ENCODE measurements at places on chromosomes 3 and 15.

DNA sequence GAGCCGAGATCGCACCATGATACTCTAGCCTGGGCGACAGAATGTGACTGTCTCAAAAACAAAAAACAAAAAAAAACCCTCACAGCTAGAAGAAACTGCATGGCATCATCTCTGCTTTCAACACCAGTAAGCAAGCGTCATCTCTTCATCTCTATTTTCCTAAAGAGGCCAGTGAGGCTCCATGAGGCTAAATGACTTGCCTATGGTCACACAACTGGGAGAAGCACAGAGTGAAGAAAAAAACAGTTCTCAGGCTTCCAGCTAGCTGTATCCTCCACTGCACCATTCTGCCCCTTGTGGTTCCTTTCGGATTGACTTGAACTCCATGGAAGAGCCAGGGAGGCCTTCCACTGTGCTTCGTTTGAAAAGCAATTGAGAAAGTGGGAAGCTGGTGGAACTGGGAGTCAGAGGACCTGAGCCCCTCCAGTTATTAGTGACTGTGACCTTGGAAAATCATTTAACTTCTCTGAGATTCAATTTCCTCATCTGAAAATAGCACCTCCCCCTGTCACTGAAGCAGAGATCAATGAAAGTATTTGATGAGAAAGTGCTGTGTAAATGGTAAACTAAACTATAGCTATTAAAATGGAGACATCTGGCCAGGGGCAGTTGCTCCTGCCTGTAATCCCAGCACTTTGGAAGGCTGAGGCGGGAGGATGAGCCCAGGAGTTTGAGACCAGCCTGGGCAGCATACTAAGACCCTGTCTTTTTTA, 32.1 kb upstream of the DENND4A start:
- DNase-seq: peak; percentile 72

- DNase-seq: no peak
Observed at GRCh38 chr3:131396170-131396569, 14.6 kb downstream of the NUDT16 start.

DNA sequence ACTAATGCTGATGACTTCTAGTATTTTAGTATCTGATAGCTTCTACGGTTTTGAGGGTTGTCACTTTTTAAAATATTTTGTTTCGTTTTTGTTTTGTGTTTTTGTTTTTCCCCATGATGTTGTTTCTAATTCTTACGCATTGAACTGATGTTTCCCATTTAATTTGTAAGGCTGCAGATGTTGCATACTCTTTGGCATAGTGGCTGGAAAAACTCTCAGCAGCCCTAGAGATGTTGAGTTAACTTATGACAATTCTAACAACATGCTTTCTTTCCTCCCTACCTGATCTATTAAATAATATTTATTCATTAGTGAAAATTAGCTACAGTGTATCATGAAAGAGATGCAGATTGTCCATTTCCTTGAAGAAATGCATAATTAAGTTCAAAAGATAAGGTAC, 559.3 kb upstream of the GRM7 start:
- DNase-seq: no peak

DNA sequence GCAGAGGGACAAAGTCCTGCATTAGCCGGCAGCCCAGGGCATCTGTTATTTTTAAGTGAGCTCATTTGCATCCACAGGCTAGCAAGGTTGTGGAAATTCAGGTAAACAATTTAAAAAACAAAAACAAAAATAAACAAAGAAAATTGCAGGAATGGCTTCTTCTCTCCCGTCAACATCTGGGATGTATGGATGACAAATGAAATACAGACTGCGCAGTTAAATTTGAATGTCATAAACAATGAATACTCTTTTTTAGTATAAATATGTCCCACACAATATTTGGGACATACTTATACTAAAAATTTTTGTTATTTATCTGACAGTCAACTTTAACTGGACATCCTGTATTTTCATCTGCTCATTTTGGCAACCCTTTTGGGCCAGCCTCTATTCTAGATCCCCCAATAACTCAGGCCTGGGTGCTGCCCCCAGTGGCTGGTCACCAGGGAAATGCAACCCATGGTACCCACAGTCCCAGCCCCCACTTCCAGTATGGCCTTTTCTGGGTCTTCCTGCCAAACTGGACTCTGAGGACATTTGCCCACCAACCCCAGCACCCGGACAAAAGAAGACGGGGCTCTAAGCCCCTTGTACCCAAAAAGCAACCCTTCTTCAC, 12.7 kb downstream of the GRM2 start:
- DNase-seq: no peak

GRCh38 chr3:53843195-53844177, 2.7 kb downstream of the CHDH start:
- no peak for DNase-seq

DNA sequence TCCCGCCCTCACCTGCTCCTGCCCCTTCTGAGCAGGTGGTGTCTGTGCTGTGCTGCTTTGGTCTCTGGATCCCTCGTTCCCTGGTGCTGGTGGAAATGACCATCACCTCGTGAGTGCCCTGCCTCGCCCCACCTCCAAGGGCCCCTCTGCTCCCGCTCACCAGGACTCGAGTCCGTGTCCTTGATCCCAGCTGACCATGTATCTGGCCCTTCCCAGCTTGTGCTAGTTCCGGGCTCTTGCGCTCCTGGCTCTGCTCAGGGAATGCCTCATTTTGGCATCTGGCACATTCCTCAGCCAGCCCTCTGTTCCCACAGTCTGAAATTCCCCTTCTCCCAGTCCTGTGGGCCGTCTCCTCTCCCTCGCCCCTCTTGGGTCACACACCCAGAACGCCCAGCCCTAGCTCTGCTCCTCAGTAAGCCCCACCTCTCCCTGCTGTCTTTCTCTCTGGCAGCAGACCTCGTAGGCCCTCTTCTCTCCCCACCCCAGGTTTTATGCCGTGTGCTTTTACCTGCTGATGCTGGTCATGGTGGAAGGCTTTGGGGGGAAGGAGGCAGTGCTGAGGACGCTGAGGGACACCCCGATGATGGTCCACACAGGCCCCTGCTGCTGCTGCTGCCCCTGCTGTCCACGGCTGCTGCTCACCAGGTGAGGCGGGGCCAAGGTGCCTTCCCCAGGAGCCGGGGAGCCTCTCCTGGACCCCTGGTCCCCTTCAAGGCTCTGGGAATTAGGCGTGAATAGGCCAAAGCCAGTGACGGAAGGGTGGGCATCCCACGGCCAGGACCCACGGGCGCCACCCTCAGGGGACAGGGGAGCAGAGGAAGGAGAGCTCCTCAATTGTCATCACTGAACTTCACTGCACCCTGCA, 11.5 kb downstream of the SLC51A start:
- no peak for DNase-seq

DNA sequence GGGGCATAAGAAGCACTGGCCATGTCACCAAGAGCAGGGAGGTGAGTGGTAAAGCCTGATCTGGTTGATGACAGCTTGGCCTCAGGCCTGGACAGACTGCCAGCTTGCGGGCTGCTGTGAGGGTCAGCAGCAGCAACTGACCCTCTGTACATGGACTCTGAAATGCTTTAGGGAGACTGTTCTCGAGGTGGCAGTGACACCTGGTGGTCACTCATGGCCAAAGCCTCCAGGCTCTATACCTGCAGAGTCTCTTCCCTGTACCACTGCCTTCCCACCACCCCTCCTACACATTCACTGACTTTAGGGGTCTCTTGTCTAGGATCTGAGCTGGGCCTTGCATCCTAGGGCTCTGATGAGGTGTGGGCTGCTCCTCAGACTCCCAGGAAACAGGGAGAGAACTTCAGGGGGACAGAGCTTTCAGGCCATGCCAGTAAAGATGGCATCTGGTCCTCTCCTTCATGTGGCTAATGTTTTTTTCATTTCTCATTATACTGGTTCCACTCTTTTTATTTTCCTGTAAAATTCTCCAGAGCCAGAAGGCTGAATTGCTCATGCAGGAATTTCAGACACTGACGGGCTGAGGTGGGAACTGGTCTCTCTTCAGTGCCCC, 17.2 kb upstream of the TIMP4 start:
- DNase-seq: peak; percentile 59

- no peak for DNase-seq
Observed at GRCh38 chr15:25709437-25710159, 153.5 kb downstream of the ATP10A start.

- no peak for DNase-seq
Observed at GRCh38 chr3:188205992-188206416, 52.0 kb downstream of the LPP start.

DNA sequence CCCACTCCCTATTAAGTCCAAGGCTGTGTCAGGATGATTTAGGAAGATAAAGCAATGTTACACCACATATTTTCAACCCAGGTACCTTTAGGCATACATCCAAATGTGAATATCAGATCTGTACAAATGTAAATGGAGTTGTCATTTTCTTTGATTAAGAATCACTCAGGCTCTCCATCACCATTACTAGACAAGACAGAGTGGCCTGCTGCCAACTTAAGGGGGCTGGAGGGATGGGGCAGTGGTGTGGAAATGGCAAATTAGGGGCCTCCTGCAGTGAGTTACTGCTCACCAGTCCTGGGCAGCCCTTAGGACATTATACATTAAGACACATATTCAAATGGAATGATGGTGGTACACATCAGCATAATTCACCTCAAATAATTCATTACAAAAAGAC, 211.0 kb downstream of the TNIK start:
- no peak for DNase-seq

- no peak for DNase-seq
Observed at GRCh38 chr15:71708051-71708429, 102.3 kb upstream of the NR2E3 start.

GRCh38 chr15:73388256-73388781, 19.6 kb upstream of the HCN4 start:
- peak; percentile 80 for DNase-seq

- no peak for DNase-seq
Observed at GRCh38 chr3:81998907-81999306, 237.5 kb upstream of the GBE1 start.

- DNase-seq: no peak
Observed at GRCh38 chr15:74628949-74629348, 13.3 kb downstream of the CLK3 start.

DNA sequence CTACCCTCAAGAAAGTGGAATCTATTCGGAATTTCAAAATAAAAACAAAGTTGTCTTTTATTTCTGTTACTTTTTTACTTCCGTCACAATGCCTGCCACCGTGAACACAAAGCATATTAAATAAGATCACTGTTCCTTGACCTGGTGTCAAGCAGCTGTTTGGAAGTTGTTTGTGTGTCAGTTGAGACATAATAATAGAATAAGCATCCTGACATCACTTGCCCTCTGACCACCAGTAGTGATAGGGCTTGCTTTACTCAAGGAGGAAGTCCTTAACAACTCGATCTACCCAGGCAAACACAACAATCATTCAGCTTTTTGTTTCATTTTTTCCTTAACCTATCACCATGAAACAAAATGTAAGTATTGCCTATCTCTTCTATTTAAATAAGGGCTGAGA, 454.4 kb upstream of the RASGRP1 start:
- DNase-seq: no peak

DNA sequence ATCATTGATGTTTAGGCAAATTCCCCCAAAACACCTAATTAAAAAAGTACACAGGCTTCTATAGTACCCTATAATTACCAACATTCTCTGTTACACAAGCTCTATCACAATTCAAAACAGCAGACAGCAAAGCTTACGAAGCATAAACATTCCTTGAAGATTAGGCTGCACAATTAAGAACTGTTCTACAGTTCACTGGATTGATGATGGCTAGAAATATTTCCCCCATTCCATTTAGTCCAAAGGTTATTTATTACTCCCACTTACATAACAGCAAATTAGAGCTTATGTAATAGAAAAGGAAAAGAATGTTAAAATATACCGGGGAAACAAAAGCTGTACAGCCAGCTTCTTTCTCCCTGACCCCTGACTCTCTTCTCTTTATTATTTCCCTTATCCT, 49.3 kb downstream of the UACA start:
- DNase-seq: peak; percentile 43
